Stimulated activated CD4-positive, alpha-beta T cell treated with anti-CD3 and anti-CD28 coated beads, Interleukin-15, amount 100 ng/mL, for 24 hours (primary cell): ENCODE measurements at places on chromosomes 7 and 10.

GRCh38 chr10:113055458-113055857 lies 105.4 kb downstream of the TCF7L2 start:
- DNase-seq: no peak

DNA sequence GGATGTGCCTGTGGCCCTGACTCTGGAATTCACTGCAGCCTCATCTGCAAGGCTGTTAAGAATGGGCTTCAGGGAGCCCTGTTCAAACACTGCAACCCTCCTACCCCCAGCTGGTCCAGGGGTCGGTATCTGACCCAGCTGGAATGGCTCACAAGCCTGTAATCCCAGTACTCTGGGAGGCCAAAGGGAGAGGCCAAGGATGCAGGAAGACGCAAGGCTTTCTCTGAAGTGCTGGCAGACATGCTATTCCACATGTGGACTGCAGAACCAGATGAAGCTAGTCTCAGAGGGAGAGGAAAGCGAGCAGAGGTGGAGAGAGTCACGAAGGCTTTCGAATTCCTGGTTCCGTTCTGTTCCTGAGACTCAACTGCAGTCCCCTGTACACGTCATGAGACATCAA lies 45.0 kb downstream of the ESYT2 start:
- no peak for DNase-seq

DNA sequence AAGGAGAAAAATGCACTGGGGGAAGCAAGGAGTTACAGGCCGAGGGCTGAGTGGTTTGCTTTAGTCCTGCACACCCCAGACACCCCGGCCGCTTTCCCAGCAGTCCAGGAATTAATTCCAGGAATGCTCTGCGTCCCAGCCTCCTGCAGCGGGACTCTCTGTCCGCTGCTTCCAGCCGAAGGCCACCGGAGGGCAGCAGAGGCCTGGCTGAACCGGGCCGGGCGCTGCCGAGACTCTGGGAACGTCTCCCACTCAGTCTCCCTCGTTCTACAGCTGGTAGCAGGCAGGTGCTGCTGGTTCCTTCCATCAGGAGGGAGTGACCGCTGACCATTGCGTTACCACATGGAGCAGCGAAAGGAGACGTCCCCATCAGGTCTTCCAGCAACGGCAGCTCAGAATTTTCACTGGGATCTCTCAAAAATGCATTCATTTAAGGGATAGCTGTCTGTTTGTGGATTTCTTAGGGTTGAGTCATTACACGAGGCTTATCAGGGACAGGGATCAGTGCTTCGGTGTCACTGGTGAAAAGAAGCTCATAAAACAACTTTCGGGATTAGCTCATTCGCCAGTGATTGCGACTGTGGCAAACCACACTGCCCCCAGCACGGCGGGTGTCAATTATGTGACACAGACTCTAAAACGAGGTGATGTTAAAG lies 24.9 kb upstream of the PITRM1 start:
- DNase-seq: peak; percentile 90

GRCh38 chr7:90816511-90817142 lies 220.5 kb downstream of the CDK14 start:
- peak; percentile 2 for DNase-seq

GRCh38 chr7:81934596-81935301 lies 164.9 kb upstream of the HGF start:
- no peak for DNase-seq

DNA sequence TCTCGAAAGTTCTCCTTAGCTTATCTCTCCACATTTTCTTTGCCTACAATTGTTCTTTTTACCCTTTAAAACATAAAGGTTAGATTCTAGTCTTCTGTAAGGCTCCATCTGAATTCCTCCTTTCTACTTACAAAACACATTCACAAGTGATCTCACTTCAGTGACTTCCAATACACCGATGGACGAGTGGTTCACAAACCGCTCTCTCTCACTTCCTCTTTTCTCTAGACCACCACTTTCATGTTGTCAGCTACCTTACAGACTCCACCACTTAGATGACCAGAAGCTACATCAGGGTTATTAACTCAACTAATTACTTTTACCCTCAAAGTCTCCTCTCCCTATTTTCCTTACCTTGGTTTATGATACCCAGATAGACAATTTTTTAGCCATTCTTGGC lies 11.8 kb downstream of the MET start:
- DNase-seq: no peak

- no peak for DNase-seq
These were observed 9.3 kb downstream of the ARL3 start for GRCh38 chr10:102704915-102705314.
